GM12892 (cell line): ENCODE measurements at places on chromosomes 16 and 17.
A peak's percentile ranks its signal among the peaks of the same experiment; 100 is the strongest.

- no peak for DNase-seq
Observed at GRCh38 chr17:27473748-27474609, 17.7 kb downstream of the KSR1 start.

DNA sequence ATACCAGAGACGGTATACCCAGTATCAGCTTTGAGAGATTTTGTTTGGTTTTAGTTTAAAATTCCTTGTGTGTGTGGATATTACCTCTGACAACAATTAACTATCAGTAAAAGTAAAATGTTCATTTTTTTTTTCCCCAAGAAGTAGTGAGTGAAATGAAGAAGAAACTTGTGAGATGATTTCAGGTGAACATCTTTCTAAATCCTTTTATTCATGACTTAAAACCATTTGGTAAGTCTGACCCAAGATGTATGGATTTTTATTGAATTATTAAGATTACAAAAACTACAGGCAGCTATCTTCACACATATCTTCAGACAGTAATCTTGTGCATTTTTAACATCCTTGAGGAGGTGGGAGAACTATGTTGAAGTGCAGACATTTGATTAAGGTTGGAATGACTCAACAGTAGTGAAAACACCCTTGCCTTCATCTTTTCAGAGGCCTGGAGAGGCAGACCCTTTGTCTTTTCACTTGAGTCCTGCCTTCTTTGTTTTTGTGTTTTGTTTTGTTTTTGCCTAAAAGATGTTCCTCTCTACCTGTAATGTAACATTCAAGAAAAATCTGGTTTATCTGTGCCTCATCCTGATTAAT lies 240.3 kb upstream of the TBX2 start:
- DNase-seq = no peak

- peak; percentile 91 for DNase-seq
Observed at GRCh38 chr17:75764711-75765421, at the start of gene GALK1. Gene GALK1, minus strand, starts transcription at chr17:75765192. Its CDS starts 56 bp downstream, at chr17:75765136.

GRCh38 chr17:596287-596686 lies 118.4 kb downstream of the VPS53 start:
- no peak for DNase-seq

DNA sequence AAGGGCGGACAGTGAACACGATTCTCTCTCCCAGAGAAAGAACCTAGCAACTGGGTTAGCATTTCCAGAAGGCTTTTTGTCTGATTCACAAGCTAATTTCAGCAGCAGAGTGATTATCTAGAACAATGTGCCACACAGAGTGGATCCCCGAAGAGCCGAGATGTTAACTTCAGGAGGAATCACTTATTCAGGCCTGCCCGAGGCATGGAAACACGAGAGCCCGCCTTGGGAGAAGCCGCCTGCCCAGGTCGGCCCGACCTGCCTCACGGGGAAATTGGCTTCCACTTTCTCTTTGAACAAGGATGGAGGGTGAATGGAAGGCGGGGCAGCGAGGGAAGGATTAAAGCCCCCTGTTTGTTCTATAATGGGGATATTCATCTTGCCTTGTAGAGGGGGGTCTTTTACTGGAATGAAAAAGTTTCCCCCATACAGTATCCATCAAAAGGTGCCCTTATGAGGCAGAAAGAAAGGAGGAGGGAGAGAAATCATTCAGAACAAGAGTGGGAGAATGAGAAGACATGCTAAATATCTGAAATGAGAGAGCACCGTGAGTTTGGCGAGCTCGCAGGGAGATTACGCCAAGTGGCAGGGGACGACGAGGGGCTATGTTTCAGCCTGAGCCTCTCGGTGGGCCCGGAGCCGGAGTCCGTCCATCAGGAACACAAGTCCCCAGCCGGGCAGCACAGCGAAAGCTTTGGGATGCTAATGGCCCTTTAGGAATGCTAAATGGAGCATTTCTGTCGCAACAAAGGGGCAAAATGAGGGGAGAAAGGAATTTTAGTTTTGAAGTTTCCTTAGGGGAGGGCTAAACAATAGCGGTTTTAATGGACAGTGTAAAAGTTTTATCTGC lies 33.0 kb downstream of the NTN1 start:
- DNase-seq = no peak

DNA sequence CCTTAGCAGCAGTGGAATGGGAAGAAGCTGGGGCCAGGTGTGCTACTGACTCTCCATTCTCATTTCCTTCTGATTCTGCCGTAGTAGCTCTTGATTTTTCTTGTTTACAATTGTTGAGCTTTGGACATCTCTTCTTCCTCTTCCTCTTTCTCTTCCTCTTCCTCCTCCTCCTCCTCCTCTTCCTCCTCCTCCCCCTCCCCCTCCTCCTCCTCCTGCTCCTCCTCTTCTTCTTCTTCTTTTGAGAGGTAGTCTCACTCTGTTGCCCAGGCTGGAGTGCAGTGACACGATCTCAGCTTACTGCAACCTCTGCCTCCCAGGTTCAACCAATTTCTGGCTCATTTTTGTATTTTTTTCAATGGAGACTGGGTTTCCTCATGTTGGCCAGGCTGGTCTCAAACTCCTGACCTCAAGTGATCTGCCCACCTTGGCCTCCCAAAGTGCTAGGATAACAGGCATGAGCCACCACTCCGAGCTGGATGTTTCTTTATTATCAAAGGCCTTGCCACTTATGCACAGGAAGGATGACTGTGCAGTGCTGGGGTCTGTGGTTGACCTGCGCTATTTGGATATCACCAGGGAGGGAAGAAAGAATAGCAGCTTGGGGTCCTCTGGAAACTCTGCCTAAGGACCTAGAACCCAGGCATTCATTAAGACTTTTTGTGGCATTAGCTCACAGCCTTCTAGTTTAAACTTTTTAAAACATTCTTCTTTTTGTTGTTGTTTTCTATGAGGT lies 127.8 kb upstream of the KCNJ16 start:
- DNase-seq = no peak

DNA sequence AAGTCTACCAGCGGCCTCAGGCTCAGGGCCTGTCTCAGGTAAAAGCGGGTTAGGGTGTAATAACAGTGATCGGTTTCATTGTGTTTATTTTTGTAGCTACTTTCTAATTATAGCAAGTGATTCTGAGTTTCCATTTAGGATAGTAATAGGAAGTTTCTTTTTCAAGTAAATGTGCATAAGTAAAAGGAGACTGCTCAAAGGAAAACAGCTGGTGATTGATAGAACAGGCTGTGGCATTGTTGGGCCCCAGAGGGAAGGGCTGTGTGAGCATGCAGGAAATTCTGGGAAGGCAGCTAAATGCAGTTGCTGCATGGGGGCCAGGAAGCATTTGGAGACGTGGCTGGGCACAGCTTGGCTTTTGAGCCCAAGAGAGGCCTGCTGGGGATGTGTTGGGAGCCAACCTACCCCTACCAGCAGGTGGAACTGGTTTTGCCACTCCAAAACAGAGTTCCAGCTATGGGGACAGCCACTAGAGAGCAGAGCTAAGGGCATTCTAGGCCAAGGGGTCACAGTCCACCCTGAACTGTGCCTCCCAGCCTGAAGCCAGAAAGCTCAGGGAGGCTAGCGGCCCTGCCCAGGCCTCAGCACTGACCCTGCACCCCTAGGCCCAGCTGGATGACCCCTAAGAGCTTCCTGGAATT lies 12.6 kb downstream of the SNX20 start:
- DNase-seq = no peak

DNA sequence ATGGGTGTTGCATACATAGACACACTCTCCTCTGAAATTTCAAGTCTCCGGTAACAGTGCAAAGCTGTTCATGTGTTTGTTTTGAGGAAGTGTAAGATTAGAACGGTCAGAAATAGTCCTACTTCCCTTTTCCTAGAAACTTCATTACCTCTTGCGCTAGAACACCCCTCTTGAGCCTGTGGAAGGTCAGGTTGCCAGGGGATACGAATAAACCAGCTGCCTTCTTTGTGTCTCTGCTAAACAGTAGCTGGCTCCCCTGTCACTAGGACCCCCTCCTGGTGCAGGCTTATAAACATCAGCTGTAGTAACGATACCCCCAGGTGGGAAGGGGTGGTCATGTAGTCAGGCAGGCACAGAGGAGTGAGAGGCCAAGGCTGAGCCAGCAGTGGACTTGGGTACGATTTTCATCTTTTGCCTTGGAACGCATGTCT lies 113.4 kb upstream of the RCVRN start:
- no peak for DNase-seq
